ENCODE measurements at places on chromosomes 11 and 22. TPM values are rescaled to one million over a fixed set of nuclear protein-coding genes. Genes with fewer than 3 reads are reported as not detected.

SIDT2 gene
- total RNA-seq = 17.3 TPM

MOGAT2 gene
- total RNA-seq = not detected

SCGB1A1 gene
- total RNA-seq = not detected

PATE2 gene
- total RNA-seq = not detected

MS4A3 gene
- total RNA-seq = not detected

VSTM5 gene
- total RNA-seq = not detected

SYNGR1 gene
- total RNA-seq = 3.8 TPM

DNA sequence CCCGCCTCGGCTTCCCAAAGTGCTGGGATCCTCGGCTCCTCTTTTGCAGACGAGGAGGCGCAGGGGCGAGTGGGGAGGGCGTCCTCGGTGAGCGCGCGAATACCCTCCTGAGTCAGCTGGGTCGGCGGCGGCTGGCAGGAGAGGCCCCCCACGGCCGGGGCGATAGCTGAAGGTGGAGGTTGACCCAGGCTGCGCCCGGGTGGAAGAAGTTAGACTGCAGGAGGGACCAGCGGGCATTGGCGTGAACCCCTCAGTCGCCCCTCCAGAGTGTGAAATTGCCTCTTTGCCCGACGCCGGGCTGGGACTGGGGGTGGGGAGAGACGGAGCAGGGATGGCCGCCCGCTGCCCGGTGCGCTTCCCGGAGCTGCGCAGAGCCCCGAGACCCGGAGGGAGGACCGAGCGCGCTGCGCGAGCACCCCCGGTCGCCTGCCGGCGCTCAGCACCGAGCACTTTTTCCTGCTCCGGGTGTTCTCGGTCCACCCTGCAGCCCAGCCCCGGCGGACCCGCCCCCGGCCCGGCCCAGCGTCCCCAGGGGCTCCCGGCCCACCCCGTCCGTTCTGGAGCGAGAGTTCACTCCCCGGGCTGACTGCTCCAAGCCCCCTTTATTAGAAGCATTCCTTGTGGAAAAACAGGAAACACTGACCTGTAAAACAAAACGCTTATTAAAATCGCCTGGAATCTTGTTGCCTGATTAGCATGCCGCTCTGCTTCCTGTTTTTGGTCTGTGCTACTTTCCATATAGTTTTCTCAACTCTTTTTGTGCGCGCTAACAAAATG is 13.7 kb upstream of the CPT1A start:
- peak; percentile 21 for DNase-seq

DNA sequence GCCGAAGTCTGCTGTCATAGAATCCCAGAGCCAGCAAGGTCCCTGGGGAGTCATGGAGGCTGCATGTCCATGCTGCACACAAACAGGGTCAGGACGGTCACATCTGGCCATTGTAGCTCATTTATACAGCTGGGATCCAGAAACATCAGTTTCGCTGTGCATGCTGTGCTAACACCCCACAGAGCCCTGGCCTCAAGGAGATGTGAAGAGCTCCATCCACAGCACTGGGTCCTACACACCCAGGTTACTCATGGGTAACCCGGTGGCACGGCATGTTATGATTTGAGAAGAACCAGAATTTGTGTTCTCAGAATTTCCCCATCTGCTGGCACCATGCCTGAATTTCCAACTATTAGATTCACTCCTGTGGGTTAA is 146.3 kb upstream of the ARHGAP20 start:
- DNase-seq = no peak

DNA sequence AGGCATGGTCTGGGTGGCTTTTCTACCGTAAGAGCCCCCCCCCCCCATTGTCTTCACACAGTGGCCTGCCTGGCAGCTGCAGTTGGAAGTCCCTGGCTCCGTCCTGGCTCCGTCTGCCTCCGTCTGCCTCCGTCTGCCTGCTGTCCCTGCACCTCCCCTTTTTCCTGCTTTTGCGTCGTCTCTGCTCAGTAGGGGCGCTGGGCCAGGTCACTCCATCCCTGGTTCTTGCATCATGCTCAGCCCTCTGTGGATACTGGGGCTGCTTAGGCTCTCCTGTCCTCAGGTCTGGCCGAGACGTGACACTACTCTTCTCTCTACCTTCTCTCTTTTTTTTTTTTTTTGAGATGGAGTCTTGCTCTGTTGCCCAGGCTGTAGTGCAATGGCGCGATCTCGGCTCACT is 27.8 kb downstream of the AP2A2 start:
- no peak for DNase-seq

- no peak for DNase-seq
Observed at GRCh38 chr11:81070948-81071347, 1630.1 kb upstream of the TENM4 start.

- no peak for DNase-seq
Observed at GRCh38 chr11:47998733-47999359, 18.5 kb downstream of the PTPRJ start.

GRCh38 chr22:23751441-23751996 is 607 bp upstream of the ZNF70 start:
- peak; percentile 47 for DNase-seq

- no peak for DNase-seq
Observed at GRCh38 chr11:83643115-83643514, 356.9 kb upstream of the CCDC90B start.

- DNase-seq = no peak
Observed at GRCh38 chr11:125968354-125968753, 22.5 kb downstream of the VSIG10L2 start.

DNA sequence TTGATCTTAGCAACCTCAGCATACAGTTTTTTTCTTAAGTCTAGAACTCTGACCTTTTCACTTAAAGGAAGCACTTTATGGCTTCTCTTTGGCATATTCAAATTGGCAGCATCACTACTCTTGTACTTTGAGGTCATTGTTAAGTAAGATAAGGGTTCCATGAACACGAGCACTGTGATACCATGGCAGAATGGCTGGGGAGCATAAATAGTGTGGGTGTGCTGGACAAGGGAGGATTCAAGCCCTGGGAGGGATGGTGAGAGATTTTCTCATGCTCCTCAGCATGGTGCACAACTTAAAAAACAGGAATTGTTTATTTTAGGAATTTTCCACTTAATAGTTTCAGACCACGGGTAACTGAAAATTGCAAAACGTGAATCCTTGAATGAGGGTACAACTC is 111.4 kb downstream of the ATXN10 start:
- DNase-seq = no peak

- no peak for DNase-seq
Observed at GRCh38 chr11:92841719-92842118, 127.7 kb upstream of the MTNR1B start.

- no peak for DNase-seq
Observed at GRCh38 chr11:19962053-19962800, 198.0 kb downstream of the DBX1 start.

DNA sequence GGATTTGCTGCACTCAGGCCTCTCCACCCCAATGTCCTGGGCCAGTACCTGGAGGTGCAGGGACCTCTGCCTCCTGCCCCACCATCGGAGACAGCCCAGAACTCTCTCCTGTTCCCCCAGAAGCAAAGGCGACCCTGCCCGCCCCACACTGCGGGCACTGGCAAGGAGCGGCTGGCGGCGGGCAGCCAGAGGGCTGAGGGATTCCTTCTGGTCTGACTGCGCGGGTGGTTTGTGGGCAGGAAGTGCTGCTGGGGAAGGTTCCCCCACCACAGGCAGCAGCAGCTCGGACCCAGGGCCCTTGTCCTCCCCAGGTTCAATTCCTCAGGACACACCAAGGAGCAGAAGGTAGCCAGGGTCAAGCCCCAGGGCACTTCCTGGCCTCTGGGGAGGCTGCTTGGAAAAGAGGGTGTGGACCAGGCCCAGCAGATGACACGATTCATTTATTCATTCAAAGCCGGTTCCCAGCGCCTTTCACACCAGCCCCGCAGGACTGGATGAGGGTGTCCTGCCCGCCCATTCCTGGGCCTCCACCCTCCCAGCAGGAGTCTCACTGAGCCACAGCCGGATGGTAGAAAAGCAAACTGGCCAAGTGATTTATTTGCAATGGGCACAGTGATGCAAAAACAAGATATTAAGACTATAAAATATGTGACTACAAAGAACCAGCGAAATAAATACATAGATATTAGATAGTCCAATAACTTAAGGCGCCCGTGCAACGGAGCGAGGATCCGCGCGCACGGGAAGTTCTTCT is 1.2 kb downstream of the PHLDA2 start:
- no peak for DNase-seq

DNA sequence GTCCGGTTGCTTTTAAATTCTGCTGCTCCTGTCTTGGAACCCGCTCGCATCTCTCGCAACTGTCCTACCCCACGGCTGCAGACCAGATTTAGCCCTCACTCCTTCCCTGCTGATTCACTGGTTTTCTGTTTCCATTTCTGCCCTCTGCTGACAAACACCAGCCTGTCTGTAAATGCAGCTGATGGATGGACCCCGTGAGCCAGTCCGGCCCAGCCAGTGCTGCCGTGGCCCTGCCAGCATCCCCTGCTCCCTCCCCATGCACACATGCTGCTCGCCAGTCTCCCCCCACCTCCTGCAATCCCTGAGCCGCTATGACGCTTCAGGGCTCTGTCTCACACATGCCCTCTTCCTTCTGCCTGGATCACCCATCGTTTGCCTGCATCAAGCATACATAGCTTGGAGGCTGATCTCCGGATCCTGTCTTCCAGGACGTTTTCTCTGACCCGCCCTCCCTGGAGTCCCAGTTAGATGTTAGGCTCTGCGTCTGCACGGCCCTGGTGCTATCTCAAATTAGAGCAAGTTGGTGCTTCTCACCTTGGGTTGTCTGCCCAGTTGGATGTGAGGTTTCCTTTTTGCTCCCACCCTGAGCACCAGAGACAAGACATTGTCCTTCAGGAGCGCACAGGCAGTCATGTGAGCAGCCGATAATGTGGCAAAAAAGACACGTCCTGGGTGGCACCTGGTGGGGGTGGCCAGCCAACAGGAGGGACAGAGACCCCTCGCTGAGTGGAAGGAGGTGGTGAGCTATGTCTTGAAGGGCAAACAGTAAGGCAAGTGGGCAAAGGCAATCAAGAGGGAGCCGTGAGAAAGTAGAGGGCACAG is 4.3 kb upstream of the ACR start:
- DNase-seq = no peak

DNA sequence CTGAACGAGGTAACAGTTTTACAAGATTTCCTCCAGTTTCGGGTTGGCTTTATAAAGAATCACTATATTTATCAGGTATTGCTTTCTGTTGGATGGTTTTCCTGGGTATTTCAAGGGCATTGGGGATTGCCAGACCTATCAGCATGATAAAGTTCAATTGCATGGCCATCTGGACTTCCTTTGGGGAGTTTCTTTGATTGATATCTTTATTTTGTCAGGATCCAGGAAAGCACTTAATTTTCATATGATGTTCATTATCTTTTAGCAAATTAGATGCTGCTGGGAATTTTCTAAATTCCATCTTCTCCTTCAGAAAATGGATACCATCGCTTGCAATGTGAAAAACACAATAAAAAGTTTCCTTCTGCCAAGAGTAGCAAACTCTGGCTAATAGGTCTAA is 21.2 kb downstream of the RFPL2 start:
- no peak for DNase-seq

DNA sequence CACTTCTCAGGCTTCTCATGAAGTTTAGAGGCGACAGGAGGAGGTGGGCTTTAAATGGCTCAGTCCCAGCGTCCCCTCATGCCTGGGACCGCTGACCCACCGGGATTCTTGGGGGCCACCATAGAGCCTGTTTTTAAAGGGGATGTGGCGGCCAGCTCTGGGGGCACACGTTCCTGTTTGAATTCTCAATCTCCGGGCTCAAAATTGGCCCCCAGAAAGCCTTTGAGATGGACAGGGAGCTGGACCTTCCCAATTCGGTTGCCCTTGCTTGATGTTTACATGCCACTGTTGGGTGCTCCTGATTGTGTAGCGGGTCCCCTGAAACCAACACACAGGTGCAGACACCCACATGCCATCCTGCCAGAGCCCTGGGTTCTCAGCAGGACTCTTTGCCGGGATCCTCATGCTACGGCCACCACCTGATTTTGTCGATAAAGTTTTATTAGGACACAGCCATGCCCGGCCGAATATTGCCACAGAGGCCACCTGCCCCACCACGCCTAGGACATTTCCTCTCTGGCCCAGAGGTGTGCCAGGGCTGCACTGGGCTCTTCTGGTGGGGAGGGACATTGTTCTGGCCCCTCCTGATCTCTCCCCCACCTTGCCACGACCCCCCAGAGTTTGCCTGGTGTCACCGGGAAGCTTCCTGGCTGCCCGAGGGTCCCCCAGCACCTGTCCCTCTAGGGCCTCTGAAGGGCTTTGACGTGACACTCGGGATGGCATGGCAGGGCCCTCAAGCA is 71.6 kb downstream of the KCNQ1 start:
- DNase-seq = no peak

DNA sequence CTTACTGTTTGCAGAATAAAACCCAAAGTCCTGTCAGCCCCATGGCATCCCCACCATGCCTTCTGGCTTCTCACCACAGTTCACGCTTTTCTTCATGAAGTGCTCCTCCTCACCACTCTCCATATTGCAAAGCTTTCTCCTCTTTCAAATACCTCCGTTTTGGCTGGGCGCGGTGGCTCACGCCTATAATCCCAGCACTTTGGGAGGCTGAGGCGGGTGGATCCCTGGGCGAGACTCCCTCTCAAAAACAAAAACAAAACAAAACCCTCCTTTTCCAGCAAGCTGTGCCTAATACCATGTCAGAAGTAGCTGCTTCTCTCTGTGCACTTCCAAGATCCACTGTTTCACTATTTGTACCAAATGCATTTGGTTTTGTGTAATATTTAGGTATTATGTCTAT is 6.7 kb downstream of the BACE1 start:
- no peak for DNase-seq

DNA sequence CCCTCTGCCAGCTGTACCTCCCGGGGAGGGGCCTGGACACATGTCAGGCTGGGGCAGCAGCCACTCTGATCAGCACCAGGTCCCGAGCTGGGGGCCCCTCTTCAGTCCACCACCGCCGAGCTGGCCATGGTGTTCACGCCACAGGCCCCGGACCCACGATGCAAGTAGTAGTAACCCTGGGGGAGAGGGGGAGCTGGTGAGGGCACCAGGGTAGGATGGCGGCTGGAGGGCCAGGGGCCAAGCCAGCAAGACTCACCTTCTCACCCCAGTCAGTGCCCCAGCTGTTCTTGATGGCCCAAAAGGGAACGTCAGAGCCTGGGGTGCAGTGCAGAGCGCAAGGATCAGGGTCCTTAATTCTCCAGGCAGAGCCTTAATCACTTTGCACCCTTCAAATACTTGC is 4.6 kb downstream of the CTSF start:
- no peak for DNase-seq

All from activated CD8-positive, alpha-beta T cell treated with anti-CD3 and anti-CD28 coated beads for 36 hours (primary cell).